ENCODE measurements at places on chromosomes 1 and 21. TPM values are rescaled to one million over a fixed set of nuclear protein-coding genes. Genes with fewer than 3 reads are reported as not detected.
A peak's percentile ranks its signal among the peaks of the same experiment; 100 is the strongest.

DNA sequence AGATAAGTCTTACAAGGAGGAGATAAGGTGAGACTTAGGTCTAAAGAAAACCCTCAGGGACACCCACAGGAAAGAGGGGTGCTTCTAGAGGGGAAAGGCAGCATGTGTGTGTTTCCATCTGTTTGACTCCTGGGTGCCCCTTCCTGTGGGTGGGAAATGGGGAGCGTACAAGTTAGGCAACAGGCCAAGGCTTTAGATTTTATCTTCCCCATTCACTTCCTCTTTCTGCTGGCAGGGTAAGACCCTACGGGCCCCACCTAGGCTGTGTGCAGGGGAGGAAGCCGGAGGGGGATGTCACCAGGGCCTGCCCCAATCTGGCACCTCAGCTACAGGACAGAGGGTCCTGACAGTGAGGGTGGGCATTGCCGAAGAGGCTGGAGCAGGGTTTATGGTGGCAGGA is 2.5 kb upstream of the OLIG1 start:
- no peak for DNase-seq

DNA sequence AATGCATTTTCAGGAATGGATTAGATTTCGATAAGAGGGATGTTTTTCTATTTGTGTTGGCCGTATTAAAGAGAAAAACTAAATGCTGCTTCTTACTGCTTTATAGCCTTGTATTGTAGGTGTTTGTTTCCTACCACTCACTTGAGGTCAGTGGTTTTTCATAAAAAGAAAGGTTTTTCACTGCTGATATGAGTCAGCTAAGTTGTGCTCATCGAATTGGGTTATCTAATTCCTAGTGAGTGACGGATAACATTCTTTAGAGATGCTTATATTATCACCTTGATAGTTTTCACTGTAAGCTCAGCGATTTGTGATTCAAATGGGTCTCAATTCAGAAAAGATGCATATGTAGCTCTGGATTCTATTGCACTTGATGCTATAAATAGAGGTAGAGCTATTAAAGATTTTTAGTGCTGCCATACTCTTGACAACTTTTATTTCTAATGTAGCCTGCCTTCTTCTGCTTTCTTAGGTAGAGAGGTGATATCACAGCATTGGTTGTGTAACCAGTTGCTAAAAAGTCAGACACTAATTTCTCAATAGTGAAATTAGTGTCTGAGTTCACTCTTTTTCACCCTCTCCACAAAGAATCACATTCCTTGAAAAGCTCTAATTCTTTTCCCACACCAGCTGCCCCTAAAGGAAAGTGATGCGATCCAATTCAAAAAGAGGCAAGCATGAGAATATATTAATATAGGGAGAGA is 180.0 kb downstream of the RASAL2 start:
- no peak for DNase-seq

DNA sequence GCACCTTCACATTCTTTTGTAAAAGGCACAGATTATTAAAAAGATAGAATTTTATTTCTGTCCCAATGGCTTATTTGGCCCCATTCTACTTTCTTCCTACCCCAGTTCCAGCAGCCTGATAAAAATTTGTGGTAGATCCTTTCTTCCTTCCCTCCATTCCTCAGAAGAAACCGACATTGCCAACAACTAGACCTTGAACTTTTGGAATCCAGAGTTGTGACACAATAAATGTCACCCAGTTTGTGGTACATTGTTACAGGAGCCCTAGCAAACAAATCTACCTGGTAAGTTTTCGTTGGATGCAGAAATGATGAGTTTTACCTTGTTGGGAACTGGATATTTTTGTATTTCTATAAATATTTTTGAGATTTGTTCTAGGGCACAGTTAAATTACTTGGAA is 141.6 kb upstream of the IVNS1ABP start:
- DNase-seq, result no peak

Gene FCMR
- total RNA-seq, result 5.0 TPM

- no peak for DNase-seq
Observed at GRCh38 chr1:239123260-239123659, 263.1 kb upstream of the CHRM3 start.

Gene CHI3L2
- total RNA-seq, result 9.9 TPM

Gene PIK3CD
- 7.4 TPM for total RNA-seq

Gene MROH9
- not detected for total RNA-seq

Gene FMN2
- total RNA-seq, result not detected

DNA sequence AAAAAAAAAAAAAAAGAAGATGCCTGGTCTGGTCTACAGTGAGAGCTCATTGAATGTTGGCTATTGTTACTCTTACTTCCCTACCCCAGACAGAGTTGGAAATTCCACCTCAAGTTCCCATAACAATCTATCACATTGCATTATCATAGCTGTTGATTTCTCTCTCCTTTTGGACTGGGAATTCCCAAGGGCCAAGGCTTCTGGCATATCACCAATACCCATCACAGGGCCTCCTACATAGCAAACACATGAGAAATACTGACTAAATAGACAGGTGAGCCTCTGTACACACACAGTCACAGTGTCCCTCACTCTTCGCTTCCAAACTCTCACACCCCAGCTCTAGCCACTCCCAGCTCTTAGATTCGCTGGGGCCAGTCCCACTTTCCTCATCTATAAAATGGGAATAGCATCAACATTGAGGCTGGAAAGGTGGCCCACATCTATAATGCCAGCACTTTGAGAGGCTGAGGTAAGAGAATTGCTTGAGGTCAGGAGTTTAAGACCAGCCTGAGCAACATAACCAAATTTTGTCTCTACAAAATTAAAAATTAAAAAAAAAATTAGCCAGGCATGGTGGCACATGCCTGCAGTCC is 6.4 kb downstream of the PTAFR start:
- DNase-seq, result no peak

- no peak for DNase-seq
Observed at GRCh38 chr21:42373196-42373907, 7.0 kb upstream of the TFF1 start.

Gene PODN
- 44.1 TPM for total RNA-seq

DNA sequence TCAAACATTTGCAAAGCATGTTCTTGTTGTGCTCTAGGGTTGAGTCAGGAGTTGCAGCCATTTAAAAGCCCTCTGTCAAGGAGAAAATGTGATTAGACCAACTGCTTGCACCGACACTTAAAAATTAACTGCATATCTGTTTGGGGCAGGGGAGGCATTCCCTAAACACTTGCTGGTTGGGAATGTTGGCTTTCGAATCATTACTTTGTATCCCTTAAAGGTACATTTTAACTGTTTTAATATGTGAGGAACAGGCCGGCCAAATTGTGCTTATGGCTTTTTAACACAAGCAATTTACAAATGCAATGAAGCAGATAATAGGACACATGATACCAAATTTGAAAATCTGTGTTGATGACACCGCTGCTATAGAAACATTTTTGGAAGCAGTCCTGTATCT is 159.1 kb downstream of the LHX8 start:
- DNase-seq, result no peak

Gene ATP1A4
- not detected for total RNA-seq

DNA sequence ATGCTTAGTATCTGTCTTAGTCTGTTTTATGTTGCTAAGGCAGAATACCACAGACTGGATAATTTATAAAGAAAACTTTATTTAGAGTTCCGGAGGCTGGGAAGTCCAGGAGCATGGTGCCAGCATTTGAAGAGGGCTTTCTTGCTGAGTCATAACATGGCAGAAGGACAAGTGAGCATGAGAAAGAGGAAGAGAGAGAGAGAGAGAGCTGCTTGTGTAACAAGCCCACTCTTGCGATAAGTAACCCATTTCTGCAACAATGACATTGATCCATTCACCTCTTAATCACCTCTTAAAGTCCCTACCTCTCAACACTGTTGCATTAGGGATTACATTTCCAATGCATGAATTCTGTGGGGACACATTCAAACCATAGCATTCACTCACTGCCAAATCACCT is 11.7 kb upstream of the MYOCOS start:
- DNase-seq, result no peak

DNA sequence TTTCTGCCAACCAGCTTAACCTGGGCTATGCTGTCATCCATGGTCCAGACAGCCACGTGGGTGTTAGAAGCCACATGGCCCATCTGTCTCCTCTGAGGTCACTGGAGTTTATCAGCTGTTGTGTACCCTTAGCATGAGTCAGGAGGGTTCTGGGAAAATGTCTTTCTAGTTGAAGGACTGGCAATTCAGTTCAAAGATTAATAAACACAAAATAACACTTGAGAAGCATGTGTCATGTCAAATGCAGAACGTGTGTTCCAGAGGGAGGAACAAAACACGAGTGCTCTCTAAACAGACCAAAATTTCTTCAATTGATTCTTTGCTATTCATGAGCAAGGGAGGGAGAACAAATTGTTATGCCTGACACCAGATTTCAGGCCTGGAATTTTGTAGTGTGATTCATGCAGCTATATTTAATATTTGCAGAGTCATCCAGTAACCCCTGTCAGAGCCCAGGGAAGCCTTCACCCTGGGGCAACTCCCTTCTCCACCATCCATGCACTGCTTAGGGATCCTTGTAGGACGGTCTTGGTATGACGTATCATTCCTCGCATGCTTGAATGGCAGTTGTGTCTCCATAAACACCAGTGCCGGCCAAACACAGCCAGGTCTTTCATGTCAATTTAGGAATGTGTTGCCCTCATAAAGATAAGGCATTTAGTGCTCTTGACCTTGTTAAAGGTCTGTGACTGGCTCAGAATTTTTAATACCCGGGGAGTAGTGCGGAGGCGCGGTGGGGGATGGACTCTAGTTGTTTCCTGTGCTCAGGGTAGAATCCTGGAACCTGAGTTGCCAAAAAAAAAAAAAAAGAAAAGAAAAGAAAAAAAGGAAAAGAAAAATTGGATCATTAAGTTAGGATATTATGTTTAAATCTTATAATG is 27.7 kb upstream of the DYRK1A start:
- DNase-seq, result peak; percentile 86

Gene OR2L3
- total RNA-seq, result not detected

- no peak for DNase-seq
Observed at GRCh38 chr21:37571442-37571841, 204.9 kb downstream of the DYRK1A start.

- DNase-seq, result no peak
Observed at GRCh38 chr1:237396426-237396825, 354.4 kb downstream of the RYR2 start.

Gene TRMT1L
- total RNA-seq, result 24.0 TPM

Gene PIGR
- not detected for total RNA-seq

DNA sequence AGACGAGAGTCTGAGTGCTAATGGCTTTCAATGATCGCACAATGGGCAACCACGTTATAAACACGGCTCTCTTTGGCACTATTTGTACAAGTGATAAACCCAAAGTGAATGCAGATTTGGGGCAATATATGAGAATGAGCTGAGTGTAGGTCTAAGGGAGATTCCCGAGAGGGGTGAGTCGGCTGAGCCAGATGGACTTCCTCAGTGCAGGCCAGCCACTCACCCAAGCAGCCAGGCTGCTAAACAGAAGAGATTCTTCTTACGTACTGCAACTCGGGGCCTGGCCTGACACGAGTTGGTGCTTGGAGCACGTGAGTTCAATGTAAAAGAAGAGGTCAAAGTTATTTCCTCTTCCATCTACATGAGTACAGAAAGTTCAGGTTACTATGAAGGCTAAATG is 6.2 kb upstream of the MIXL1 start:
- no peak for DNase-seq

DNA sequence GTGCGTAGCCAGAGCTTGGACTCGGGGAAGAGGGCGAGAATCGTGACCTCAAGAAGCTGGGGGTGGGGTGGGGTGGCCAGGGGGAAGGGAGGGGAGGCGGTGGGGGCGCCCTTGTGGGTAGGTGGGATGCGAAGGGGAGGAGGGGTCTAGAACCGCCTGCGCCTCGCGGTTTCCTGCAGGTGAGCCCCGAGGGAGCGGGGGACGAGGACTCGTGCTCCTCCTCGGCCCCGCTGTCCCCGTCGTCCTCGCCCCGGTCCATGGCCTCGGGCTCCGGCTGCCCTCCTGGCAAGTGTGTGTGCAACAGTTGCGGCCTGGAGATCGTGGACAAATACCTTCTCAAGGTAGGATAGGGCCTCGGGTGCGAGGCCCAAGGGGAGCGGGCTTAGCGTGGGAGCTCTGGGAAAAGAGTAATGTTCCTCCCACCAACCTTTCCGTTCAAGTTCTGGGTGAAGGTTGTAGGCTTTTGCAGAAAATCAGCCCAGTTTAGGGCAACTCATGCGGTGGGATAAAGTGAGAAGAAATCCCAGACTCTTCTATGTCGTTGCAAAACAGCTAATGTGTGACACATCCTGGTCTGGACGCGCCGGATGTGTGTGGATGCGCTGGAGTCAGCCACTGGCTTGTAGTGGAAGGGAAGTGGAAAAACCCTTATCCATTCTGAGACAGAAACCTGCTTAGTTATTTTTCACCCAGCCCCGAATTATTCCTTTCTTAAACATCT is 2.9 kb downstream of the LHX8 start:
- no peak for DNase-seq

Gene RAD54L
- not detected for total RNA-seq

Gene LAMC2
- 2.6 TPM for total RNA-seq

Gene ITSN1
- 49.9 TPM for total RNA-seq

GRCh38 chr1:71634159-71634558 is 553.3 kb upstream of the ZRANB2 start:
- DNase-seq, result no peak

DNA sequence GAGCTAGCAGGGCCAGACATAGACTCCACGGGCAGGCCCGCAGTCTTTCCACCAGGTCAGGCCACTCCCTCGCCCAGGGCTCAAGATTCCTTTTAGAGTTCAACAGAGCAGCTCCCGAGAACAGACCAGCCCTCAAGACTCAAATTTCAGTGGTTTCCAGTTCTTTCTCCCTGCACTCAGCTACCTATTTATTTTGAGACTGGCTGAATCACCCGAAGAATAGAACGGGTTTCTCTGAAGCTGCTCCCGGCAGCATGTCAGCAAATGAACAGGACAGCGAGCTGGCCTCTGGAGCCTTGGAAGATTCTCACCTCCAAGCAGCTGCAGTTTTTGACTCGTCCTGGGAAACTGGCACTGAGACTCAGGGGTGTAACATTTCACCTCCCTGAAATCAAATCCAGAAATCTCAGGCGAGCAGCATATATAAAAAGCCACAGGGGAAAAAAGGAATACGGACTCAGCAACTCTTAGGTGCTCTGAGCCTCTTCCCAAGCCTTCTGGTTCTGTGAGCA is 177.9 kb downstream of the CLIC6 start:
- no peak for DNase-seq

Gene SLC26A9
- total RNA-seq, result 24.4 TPM

GRCh38 chr1:201172999-201173610 is 17.5 kb upstream of the IGFN1 start:
- DNase-seq, result no peak

Gene INSRR
- total RNA-seq, result not detected

GRCh38 chr1:231699784-231700183 is 73.2 kb downstream of the DISC1 start:
- DNase-seq, result no peak

DNA sequence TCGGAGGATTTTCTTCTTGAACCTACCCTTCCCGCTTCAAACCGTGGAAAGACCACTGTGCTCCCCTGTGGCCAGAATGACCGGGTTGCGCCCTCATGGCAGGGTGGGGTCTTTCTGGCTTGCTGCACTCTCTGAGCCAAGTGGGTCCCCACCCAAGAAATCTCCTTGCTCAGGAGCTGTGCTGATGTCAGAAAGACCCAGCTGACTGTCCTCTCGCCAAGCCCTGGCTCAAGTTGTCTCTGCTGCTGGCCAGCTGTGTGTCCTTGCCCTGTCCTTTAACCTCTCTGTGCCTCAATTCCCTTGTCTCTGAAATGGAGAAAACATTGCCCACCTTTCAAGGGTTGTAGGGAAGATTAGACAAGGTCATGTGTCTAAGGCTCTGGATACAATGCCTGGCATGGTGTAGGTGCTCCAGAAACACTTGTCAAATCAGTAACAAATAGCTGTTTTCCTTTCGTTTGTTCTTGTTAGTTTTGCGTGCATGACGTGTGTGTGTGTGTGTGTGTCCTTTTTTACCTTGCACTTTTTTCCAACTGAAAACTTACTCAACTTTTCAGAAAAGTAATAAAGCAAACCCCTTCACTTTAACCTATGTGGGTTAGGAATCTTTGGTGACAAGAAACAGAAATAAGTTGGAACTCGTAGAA is 41.1 kb upstream of the RPL11 start:
- DNase-seq, result peak; percentile 81

Data from right atrium auricular region (tissue), 2 donors.